ENCODE measurements at places on chromosomes 3 and 15. TPM values are rescaled to one million over a fixed set of nuclear protein-coding genes. Genes with fewer than 3 reads are reported as not detected.

CDHR4 gene
- total RNA-seq = 0.32 TPM

PPP2R3A gene
- total RNA-seq = 0.22 TPM

DNA sequence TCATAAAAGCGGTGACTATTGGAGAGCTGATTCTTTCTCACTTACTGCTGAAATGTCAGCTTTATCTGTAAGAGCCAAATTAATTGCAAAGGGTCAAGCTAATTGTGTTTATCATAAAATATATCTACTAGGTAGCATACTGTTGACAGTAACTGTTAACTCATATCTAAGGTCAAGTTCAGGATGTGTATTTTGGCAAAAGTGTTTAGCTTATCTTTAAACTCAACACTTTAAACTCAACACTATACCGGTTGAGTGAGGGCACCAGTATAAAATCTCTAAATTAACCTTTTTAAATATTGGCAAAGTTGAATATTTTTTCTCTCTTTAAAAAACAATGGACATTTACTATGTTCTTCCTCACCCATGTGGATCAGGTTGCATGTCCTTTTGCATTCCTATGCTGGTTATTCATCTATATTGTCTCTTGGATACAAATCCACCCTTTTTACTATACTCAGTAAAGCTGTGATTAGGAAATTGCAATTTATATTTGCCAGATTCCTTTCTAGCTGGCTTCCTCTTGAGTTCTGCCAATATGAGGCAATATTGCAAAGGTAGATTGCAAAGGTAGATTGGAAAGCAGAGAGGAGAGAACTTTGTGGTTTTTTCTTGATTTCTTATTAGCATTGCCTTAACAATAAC lies 344.6 kb upstream of the DCBLD2 start:
- no peaks in the 10 kb centered on the region for H3K27me3 ChIP-seq
- H3K36me3 ChIP-seq = no peaks in the 10 kb centered on the region
- H3K4me3 ChIP-seq = no peak overlapping the region
- no peaks in the 10 kb centered on the region for H3K4me1 ChIP-seq
- no peak for DNase-seq
- H3K27ac ChIP-seq = no peak overlapping the region

GRCh38 chr3:136390574-136390973 lies 140.4 kb downstream of the PCCB start:
- H3K36me3 ChIP-seq = peaks cover 3% of the 10 kb centered on the region
- no peaks in the 10 kb centered on the region for H3K4me1 ChIP-seq
- H3K4me3 ChIP-seq = no peak overlapping the region
- DNase-seq = no peak

DNA sequence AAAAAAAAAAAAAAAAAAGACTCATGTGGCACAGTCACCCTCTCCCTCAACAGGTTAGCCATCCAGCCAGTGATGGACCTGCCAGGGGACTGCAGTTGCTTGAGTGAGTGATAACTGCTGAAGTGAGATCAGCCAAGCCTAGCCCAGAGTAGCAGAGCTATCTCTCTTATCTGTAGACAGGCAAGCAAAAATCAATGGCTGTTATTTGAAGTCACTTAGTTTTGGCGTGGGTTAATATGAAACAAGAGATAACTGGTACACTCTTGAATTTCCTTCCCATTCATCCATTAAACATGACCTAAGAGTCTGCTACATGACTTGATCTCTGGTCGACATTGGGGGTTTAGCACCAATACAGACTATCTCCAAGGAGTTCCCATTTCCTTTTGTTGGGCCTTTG lies 51.2 kb upstream of the TNIK start:
- no peak for DNase-seq
- H3K36me3 ChIP-seq = no peaks in the 10 kb centered on the region
- H3K27me3 ChIP-seq = no peaks in the 10 kb centered on the region

GRCh38 chr3:188298585-188298984 lies 144.6 kb downstream of the LPP start:
- no peak overlapping the region for H3K27ac ChIP-seq
- no peaks in the 10 kb centered on the region for H3K27me3 ChIP-seq
- H3K4me1 ChIP-seq = peaks cover 47% of the 10 kb centered on the region
- no peaks in the 10 kb centered on the region for H3K36me3 ChIP-seq
- H3K4me3 ChIP-seq = no peak overlapping the region
- no peak for DNase-seq

GRCh38 chr3:114005481-114005880 lies 50.8 kb downstream of the CCDC191 start:
- H3K36me3 ChIP-seq = peaks cover 6% of the 10 kb centered on the region
- DNase-seq = peak; percentile 91
- H3K4me3 ChIP-seq = no peak overlapping the region
- H3K27ac ChIP-seq = peak overlapping the region; percentile 94
- H3K27me3 ChIP-seq = no peaks in the 10 kb centered on the region

DNA sequence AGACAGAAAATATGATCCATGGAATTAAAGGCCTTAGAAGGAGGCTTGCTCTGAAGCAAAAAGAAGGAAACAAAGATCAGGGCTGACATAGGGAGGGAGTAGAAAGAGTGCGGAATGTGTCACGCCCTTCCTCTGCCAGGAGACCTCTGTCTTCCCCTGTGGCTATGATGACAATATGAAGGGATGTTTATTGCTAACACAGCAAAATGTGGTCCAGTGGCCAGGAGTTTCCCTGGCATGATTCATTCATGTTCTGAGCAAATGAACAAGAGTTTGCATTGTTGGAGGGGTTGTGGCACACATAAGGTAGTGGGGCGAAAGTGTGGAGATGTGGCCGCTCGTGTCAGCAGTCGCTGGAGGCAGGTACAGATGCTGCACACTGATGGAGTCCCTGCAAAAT lies 169.4 kb downstream of the SHQ1 start:
- no peaks in the 10 kb centered on the region for H3K36me3 ChIP-seq
- peaks cover 15% of the 10 kb centered on the region for H3K27me3 ChIP-seq
- H3K27ac ChIP-seq = no peak overlapping the region
- H3K4me1 ChIP-seq = peaks cover 5% of the 10 kb centered on the region
- no peak overlapping the region for H3K4me3 ChIP-seq
- no peak for DNase-seq

- H3K27ac ChIP-seq = no peak overlapping the region
- DNase-seq = no peak
- H3K4me1 ChIP-seq = no peaks in the 10 kb centered on the region
- H3K36me3 ChIP-seq = no peaks in the 10 kb centered on the region
Observed at GRCh38 chr3:103052236-103052830, 617.5 kb downstream of the ZPLD1 start.

- no peak overlapping the region for H3K27ac ChIP-seq
- no peaks in the 10 kb centered on the region for H3K36me3 ChIP-seq
- H3K27me3 ChIP-seq = no peaks in the 10 kb centered on the region
- no peak overlapping the region for H3K4me3 ChIP-seq
Observed at GRCh38 chr15:53378096-53378800, 381.2 kb downstream of the WDR72 start.

AMIGO3 gene
- total RNA-seq = not detected

- no peak overlapping the region for H3K27ac ChIP-seq
- H3K4me3 ChIP-seq = no peak overlapping the region
- no peaks in the 10 kb centered on the region for H3K4me1 ChIP-seq
- no peaks in the 10 kb centered on the region for H3K36me3 ChIP-seq
Observed at GRCh38 chr3:117750674-117751269, 1041.2 kb downstream of the TUSC7 start.

LSMEM2 gene
- total RNA-seq = not detected

DNA sequence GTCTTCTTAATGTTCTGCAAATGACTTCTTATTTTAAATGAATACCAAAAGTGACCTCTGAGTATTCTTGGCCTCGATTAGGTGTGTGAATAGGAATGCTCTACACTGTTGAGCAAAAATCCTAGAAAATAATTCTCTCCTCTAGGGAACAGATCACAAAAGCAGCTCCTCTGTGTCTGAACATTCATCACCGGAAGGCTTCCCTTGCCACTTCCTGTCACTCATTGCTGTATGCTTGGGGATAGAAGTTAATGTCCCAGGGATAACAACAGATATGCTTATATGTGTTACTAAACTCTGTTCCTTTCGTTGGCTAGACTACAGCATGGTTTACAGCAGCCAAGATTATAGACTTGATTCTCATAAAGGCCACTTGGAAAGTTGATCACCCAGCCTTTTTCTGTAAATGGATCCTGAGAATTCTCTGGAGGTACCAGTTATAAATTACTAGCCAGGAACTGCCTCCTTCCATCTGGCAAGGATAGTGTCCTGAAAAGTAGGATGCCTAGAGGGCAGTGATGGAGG lies 16.0 kb upstream of the PTX3 start:
- DNase-seq = no peak
- H3K36me3 ChIP-seq = no peaks in the 10 kb centered on the region
- no peak overlapping the region for H3K27ac ChIP-seq
- no peaks in the 10 kb centered on the region for H3K27me3 ChIP-seq
- H3K4me3 ChIP-seq = no peak overlapping the region

PDCD7 gene
- total RNA-seq = 47.0 TPM

- no peaks in the 10 kb centered on the region for H3K36me3 ChIP-seq
- H3K4me1 ChIP-seq = peaks cover 6% of the 10 kb centered on the region
- H3K4me3 ChIP-seq = no peak overlapping the region
- no peak overlapping the region for H3K27ac ChIP-seq
- H3K27me3 ChIP-seq = no peaks in the 10 kb centered on the region
Observed at GRCh38 chr3:34183114-34183513, 384.7 kb downstream of the PDCD6IP start.

FRMD5 gene
- not detected for total RNA-seq

GRCh38 chr15:61811952-61812351 lies 248.3 kb downstream of the VPS13C start:
- no peak for DNase-seq
- H3K27ac ChIP-seq = no peak overlapping the region
- no peak overlapping the region for H3K4me3 ChIP-seq
- no peaks in the 10 kb centered on the region for H3K4me1 ChIP-seq
- no peaks in the 10 kb centered on the region for H3K27me3 ChIP-seq
- H3K36me3 ChIP-seq = no peaks in the 10 kb centered on the region

DNA sequence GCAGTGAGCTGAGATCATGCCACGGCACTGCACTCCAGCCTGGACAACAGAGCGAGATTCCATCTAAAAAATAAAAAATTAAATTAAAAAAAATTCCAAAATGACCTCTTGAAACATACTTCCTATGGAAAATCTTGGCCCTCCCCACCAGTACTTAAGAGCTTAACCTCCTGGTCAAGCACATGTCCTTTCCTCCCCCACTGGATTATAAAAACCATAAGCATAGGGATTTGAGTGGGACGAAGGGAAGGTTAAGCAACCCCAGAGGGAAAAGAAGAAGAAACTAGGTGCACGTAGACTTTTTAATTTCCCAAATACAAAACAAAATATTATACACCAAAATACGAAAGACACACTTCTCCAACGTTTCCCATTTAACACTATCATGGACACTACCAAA lies 25.3 kb downstream of the SLC4A7 start:
- H3K27me3 ChIP-seq = no peaks in the 10 kb centered on the region
- H3K4me1 ChIP-seq = no peaks in the 10 kb centered on the region

DNA sequence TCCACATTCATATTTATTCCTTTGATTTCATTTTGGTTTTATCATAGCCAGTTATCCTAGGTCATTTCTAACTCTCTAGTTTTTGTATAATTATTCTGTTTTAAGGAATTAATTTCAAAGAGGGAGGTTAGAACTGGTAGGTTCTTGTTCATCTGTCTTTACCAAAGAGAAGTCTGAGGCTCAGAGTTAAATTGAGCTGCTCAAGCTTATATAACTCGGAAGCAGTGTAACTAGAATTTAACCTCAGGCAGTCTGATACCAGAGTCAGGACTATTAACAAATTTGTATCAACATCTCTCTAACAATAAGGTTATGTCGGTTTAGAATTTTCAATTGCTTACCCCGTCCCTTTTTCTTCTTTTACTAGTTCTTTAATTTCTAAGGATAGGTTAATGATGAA lies 84.1 kb downstream of the AKAP13 start:
- DNase-seq = no peak
- no peak overlapping the region for H3K4me3 ChIP-seq
- peaks cover 6% of the 10 kb centered on the region for H3K36me3 ChIP-seq
- H3K27me3 ChIP-seq = no peaks in the 10 kb centered on the region

GRCh38 chr3:77411334-77411733 lies 371.4 kb downstream of the ROBO2 start:
- no peaks in the 10 kb centered on the region for H3K36me3 ChIP-seq
- H3K27ac ChIP-seq = no peak overlapping the region
- no peaks in the 10 kb centered on the region for H3K27me3 ChIP-seq
- no peak overlapping the region for H3K4me3 ChIP-seq
- no peaks in the 10 kb centered on the region for H3K4me1 ChIP-seq

SENP7 gene
- total RNA-seq = 50.3 TPM

DNA sequence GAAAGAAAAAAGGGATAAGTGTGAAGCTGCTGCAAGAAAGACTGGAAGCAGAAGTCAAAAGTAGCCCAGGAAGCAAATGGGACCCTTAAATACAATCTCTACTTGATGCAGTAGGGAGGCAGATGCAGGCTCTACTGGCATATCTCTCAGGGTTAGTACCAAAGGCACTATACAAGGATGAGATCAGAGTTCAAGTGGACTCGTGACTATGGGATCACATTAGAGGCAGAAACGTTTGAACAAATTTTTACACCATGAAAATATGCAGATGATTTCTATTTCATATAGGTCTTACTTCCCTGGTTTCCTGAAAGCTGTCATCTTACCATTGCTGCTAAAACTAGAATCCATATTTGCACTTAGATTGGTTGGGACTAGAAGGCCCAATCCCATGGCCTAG lies 27.7 kb upstream of the ANXA2 start:
- H3K36me3 ChIP-seq = peaks cover 10% of the 10 kb centered on the region
- DNase-seq = no peak
- H3K4me3 ChIP-seq = no peak overlapping the region
- H3K27ac ChIP-seq = no peak overlapping the region
- no peaks in the 10 kb centered on the region for H3K4me1 ChIP-seq

ZNF710 gene
- total RNA-seq = 38.7 TPM

DOCK3 gene
- 0.30 TPM for total RNA-seq

DNA sequence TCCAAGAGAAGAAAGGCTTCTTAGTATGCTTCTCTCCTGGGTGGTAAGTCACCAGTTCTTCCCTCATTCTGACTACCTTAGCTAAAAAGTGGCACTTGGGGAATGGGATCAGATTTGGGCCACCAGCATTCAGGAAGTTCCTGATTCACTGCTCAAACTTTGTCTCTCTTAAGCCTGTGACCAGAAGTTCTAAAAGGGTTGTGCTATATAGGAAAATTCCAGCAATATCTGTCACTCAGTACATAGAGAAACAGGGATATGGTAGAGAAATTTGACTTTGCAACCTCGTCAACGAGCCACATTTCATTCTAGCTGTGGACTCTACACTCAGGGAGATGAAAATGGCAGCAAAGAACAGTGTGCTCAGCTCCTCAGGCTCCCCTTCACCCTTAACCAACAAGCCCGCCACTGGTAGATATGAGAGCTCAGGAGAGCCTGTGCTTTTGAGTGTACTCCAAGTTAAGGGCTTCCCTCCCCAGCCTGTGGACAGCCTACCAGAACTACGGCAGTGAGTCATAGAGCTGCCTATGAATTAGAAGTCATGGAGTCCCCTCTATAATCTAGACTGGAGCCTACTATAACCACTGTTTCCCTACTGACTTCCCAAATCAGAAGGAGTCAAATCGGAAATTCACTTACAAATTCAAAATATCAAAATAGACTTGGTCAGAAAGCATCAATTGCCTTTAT lies 52.6 kb upstream of the MYO5C start:
- H3K4me1 ChIP-seq = no peaks in the 10 kb centered on the region
- no peak overlapping the region for H3K27ac ChIP-seq
- H3K36me3 ChIP-seq = peaks cover 76% of the 10 kb centered on the region

ZNF197 gene
- total RNA-seq = 17.7 TPM

BSN gene
- 0.20 TPM for total RNA-seq
